ENCODE measurements at places on chromosomes 4 and X.
A peak's percentile ranks its signal among the peaks of the same experiment; 100 is the strongest.

DNA sequence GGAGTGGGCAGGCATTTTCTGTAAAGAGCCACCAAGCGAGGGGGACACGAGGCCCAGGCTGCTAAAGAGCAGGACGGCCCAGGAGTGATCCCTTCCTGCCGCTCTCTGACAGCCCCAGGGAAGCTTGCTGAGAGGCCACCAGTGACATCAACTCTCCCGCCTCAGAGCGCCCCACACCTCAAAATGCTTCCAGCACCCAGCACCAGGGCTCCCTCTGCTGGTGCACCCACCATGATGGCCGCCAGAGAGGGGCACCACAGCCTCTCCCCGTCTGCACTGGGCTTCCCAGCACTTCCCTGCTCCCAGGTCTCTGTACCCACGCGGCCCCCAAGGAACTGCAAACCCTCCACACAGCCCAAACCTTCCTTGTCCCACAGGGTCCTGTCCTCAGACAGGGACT lies 40.4 kb downstream of the GAK start:
- no peaks in the 10 kb centered on the region for H3K27me3 ChIP-seq
- no peak overlapping the region for H3K4me3 ChIP-seq
- H3K27ac ChIP-seq = no peak overlapping the region
- DNase-seq = no peak
- H3K4me1 ChIP-seq = no peaks in the 10 kb centered on the region

DNA sequence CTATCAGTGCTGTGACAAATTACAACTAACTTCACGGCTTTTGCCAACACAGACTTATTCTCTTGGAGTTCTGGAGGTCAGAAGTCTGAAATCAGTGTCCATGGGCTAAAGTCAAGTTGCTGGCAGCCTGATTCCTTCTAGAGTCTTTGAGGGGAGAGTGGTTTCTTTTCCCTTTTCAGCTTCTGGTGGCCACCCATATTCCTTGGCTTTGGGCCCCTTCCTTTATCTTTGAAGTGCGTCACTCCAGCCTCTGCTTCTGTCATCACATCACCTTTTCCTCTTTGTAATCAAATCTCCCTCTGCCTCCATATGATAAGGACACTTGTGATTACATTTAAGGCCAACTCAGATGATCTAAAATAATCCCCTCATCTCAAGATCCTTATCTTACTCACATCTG lies 9.0 kb downstream of the FAM114A1 start:
- no peak for DNase-seq
- no peak overlapping the region for H3K4me3 ChIP-seq

- H3K36me3 ChIP-seq = no peaks in the 10 kb centered on the region
- no peak overlapping the region for H3K4me3 ChIP-seq
- DNase-seq = no peak
- H3K4me1 ChIP-seq = no peaks in the 10 kb centered on the region
These were observed 14.0 kb downstream of the RBMX start for GRCh38 chrX:136866337-136867095.

DNA sequence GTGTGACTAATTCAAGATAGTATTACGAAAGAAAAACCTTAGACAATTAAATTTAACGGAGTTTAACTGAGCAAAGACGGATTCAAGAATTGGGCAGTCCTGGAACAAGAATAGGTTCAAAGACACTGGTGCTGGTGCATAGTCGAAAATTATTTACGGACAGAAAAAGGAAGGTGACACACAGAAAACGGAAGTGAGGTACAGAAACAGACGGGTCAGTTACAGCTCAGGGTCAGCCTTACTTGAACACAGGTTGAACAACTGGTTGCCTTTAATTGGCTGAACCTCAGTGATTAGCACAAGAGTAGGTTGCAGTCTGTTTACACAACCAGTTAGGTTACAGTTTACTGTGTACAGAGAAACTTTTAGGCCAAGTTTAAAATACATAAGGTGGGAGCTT lies 31.5 kb downstream of the KLHL8 start:
- no peaks in the 10 kb centered on the region for H3K27me3 ChIP-seq
- DNase-seq = no peak
- no peaks in the 10 kb centered on the region for H3K36me3 ChIP-seq
- no peak overlapping the region for H3K27ac ChIP-seq
- H3K4me3 ChIP-seq = no peak overlapping the region

DNA sequence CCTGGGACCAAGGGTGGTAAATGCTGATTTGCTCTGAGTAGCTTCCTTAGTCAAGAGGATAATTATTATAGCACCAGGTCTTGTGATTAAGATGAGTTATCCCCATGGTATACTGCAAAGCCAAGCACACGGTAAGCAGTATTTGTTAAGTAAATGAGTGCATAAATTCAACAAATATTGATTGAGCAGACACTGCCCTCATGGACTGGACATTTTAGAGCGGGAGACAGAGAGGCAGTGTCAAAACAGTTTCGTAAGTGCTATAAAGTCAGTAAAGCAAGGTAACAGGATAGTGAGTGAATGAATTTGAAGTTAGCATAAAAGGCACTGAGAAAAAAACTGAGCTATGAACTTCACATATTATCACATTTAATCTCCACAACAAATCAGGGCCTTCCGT lies 13.9 kb downstream of the PHF8 start:
- no peak for DNase-seq
- H3K4me3 ChIP-seq = no peak overlapping the region
- H3K4me1 ChIP-seq = no peaks in the 10 kb centered on the region
- H3K27me3 ChIP-seq = no peaks in the 10 kb centered on the region
- H3K36me3 ChIP-seq = no peaks in the 10 kb centered on the region

- no peak for DNase-seq
- H3K4me1 ChIP-seq = no peaks in the 10 kb centered on the region
- no peak overlapping the region for H3K27ac ChIP-seq
- no peak overlapping the region for H3K4me3 ChIP-seq
- no peaks in the 10 kb centered on the region for H3K27me3 ChIP-seq
These were observed 194.6 kb downstream of the FRMPD4 start for GRCh38 chrX:12332786-12333347.

GRCh38 chr4:17511509-17511949 lies 361 bp downstream of the QDPR start:
- H3K4me3 ChIP-seq = peak overlapping the region; percentile 70
- no peaks in the 10 kb centered on the region for H3K4me1 ChIP-seq
- DNase-seq = peak; percentile 31
- peak overlapping the region; percentile 39 for H3K27ac ChIP-seq
- no peaks in the 10 kb centered on the region for H3K36me3 ChIP-seq

DNA sequence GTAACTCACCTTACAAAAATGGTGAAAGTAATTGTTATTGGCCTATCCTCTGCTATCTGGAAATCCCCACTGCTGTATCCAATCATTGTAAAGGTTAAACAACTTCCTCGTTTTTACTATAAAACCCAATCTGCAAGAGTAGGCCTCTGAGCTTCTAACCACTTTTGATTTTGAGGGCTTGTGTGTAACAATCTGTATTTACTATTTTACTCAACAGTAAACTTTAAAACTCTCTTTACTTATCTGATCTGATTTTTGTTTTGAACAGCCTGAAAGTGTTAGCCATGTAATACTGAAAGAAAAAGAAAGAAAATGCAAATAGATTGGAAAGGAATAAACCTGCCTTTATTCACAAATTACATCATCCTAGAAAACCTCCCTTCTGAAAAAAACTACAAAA lies 63.1 kb downstream of the SLC10A7 start:
- no peaks in the 10 kb centered on the region for H3K36me3 ChIP-seq
- no peak overlapping the region for H3K27ac ChIP-seq
- no peaks in the 10 kb centered on the region for H3K4me1 ChIP-seq
- DNase-seq = no peak

- no peak for DNase-seq
- H3K27ac ChIP-seq = no peak overlapping the region
- H3K27me3 ChIP-seq = no peaks in the 10 kb centered on the region
- H3K4me1 ChIP-seq = no peaks in the 10 kb centered on the region
- no peaks in the 10 kb centered on the region for H3K36me3 ChIP-seq
These were observed 14.1 kb downstream of the RPGR start for GRCh38 chrX:38313190-38313589.

DNA sequence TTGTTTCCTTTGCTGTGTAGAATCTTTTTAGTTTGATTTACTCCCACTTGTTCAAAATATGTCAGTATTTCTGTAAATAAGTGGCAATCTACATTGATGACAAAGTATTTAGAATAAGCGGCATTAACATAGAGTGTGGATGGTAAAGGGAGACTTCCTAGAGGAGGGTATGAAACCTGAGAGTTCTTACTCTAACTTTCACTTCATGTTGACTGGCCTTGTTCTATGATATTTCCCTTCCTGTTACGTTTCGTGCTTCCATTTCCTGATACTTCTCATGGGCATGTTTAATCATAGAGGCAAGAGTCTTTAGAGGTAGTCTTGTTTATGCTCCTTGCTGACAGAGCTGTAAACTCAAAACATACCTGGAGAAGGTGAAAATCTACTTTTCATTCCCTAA lies 408.9 kb downstream of the GLUD2 start:
- no peak overlapping the region for H3K27ac ChIP-seq
- no peaks in the 10 kb centered on the region for H3K4me1 ChIP-seq
- no peak overlapping the region for H3K4me3 ChIP-seq
- no peaks in the 10 kb centered on the region for H3K27me3 ChIP-seq

DNA sequence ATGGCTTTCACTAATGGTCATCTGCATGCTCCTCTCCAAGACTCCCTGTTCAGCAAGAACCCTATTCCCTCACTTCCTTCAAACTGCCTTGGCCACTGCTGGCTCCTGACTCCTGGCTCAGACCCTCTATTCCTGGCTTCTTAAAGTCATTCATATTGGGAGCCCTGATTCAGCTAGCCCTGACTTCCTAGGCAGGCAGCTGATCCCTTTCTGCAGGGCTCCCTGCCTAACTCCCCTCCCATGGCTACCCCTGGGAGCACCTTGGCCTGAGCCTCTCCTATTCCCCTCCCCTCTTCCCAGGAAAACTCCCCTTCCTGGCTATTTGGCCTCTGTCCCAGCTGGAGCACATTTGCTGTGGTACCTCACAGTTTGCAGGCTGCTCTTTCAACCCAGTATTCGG lies 154.9 kb upstream of the PJA1 start:
- H3K4me3 ChIP-seq = no peak overlapping the region
- H3K27ac ChIP-seq = no peak overlapping the region
- no peaks in the 10 kb centered on the region for H3K27me3 ChIP-seq
- H3K36me3 ChIP-seq = no peaks in the 10 kb centered on the region

DNA sequence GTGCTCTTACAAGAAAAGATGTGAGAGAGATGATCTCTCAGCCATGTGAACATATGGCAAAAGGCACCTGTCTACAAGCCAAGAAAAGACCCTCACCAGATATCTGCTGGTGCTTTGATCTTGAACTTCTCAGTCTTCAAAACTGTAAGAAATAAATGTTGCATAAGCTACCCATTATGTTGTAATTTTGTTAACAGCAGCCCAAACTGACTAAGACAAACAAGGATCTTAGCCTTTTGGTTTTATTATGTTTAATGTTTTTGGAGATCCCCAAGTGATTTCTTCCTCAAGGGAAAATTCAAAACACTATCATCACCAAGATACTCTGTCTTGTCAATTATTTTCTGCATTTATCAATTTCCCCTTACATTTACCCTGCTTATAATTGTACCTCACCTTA lies 21.8 kb upstream of the CCNI start:
- H3K4me3 ChIP-seq = no peak overlapping the region
- H3K36me3 ChIP-seq = no peaks in the 10 kb centered on the region
- H3K27ac ChIP-seq = no peak overlapping the region

DNA sequence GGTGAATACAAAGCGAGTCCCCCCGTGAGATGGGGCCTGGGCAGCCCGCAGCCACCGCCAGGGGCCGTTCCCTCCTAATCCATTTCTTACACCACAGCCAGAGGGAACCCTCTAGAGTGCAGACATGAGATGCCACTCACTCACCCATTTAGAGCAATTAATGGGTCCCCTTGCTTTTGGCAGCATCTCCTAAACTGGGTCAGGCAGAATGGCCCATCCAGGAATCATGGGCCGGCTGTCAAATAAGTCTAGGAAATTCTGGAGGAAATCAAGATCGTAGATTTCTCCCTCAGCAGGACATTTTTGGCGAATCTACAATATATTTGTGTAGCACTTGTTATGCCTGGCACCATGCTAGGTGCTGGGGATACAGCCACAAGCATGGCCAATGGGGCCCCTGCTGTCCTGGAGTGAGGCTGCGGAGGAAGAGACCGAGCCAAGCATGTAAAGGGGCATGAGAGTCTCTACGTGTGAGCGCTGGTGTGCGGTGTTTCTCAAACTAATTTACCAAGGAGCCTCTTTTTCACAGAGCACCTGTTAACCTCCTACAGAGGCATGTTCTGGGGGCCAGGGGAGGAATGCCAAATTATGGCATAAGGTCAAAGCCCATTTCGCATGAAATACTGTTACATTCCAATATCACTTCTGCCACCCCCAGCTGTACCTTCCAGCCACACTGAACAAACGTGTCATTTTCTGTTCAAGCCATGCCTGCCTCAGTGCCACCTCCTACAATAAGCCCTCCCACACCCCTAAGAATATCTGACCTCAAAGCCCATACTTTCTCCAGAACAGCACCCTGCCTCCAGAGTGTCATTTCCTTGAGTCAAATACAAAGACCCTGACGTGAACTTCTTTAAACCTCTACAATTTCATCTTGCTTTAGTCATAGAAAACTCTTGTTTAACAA lies 28.1 kb upstream of the JAKMIP1 start:
- no peak overlapping the region for H3K4me3 ChIP-seq
- no peaks in the 10 kb centered on the region for H3K27me3 ChIP-seq
- DNase-seq = no peak
- H3K4me1 ChIP-seq = no peaks in the 10 kb centered on the region
- no peak overlapping the region for H3K27ac ChIP-seq

DNA sequence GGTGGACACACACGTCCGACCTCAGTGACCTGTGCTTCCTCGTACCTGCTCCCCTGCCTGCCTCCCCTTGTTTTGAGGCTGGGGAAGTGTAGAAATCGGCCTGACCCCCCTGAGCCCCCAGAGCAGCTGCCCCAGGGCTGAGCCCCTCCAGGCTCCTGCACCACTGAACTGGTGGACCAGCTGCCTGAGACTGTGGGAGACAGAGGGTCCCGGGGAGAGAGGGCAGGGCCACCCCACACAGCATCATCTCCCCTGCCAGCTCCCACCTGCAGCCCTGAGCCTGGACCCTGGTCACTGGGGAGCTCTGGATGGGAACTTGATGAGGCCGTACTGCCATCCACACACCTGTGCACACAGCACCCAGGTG lies 15.0 kb upstream of the NAT8L start:
- peaks cover 23% of the 10 kb centered on the region for H3K27me3 ChIP-seq
- peaks cover 6% of the 10 kb centered on the region for H3K4me1 ChIP-seq
- DNase-seq = no peak
- H3K4me3 ChIP-seq = no peak overlapping the region
- no peak overlapping the region for H3K27ac ChIP-seq

- no peak for DNase-seq
- no peak overlapping the region for H3K27ac ChIP-seq
- no peaks in the 10 kb centered on the region for H3K27me3 ChIP-seq
- no peaks in the 10 kb centered on the region for H3K4me1 ChIP-seq
- no peaks in the 10 kb centered on the region for H3K36me3 ChIP-seq
These were observed 93.0 kb downstream of the SPIN4 start for GRCh38 chrX:63258144-63258543.

Data from prostate gland (tissue), 2 donors.